T47D (cell line): ENCODE measurements at places on chromosomes 1 and 21.

DNA sequence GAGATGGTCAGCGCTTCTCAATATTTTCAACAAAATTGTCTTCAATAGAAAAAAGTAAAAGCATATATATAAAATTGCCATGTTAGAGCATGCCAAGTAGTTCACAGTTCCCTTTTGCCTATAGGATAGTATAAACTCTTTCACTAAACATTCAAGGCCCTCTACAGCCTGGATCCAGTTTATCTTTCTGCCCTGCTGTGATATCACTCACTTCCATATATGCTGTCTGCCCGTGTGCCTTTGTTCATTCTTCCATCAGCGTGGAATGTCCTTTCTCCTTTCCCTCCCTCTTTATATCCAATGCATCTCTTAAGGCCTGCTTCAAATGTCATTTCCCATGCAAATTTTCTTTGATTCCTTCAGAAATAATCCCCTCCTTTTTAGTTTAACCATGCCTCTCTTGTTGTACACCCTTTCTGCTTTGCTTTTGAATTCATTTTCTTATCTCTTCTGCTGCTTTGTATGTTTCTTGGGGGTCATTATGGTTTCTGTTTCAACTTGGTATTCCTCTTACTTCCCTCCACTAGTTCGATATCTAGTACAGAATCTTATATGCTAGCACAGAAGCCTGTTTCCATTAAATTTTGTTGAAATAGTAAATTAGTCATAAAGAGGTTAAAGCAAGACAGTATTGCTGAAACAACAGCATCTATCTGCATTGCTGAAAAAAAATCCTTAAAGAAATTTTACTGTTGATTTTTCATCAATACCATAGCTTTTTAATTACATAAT lies 44.7 kb downstream of the XCL2 start:
- no peak for DNase-seq

DNA sequence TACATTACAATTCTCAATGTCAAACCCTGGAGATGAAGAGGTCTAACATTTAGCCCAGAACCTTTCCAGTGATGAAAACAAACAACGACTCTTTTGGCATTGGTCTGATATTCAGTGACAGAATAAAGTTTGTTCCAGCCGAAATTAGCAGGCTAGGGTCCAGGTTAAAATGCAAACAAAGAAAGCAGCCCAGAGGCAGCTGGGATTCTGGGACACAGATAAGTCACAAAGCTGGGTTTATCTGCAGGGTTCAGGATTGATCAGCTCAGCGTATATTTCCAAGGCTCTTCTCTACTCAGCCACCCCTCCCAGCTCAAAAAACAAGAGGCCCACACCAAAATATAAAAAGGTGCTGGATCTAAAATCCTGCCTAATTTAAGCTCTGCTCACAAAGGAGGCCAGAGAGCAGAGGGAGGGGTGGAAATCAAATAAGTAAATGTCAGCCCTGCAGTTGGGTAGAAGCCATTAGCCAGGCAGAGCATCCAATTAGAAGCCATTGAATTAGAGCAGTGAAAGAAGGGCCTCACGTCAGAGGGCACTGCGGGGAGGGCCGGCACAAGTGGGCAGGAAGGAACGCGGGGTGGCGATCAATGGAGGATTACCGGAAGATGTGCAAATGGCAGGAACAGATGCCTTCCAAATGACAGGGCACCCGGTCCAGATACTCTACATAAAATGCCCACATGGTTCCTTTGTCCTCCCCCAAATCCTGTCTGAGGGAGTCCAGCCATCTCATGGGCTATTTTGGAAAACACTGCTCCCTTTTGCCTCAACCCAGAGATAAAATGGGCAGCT lies 3.2 kb upstream of the KLHDC8A start:
- DNase-seq = no peak

- DNase-seq = peak; percentile 31
Observed at GRCh38 chr1:167297222-167298214, 76.8 kb downstream of the POU2F1 start.

- no peak for DNase-seq
Observed at GRCh38 chr1:18144916-18145647, 37.5 kb downstream of the IGSF21 start.
